ENCODE measurements at places on chromosomes 6 and 20.

GRCh38 chr20:52798124-52798523, 174.0 kb upstream of the TSHZ2 start:
- DNase-seq = no peak

DNA sequence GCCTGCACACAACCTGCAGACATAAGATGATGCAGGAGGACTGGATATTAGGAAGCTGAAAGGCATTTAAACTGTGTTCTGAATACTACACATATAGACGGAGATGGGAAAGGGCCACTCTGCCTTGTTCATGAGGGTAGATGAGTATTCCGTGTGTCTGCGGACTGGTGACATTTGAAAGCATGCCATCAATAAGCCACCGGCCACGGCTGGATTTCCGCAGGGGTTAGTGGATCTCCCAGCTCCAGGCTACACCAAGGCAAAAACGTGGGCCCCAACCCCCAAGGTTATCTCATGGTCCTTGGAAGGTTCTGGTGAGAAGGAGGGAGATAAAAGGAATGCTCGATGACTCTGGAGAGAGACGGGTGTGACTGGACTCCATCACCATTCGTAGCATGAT, 78.6 kb upstream of the THBS2 start:
- DNase-seq = no peak

DNA sequence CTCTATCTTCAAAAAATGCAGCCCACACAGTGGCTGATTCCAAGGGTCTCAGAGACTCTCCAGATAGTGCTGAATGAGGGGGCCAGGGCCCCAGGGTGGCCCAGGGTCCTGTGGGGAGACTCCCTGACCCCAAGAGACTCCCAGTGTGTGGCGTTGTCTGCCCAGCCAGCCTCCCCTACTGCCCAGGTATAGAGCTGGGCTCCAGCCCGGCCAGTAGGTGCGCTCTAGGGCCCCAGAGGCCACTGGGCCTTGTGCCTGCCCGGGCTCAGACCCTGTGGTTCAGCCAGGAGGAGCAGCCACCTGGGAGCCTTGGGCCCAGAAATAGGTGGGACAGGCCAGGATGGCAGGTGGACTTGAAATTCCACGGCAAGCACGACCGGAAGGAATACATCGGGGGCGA, 30.3 kb upstream of the GATA5 start:
- no peak for DNase-seq

GRCh38 chr20:13147971-13148370, 73.1 kb upstream of the ISM1 start:
- no peak for DNase-seq

GRCh38 chr6:2215342-2215741, 30.1 kb downstream of the GMDS start:
- no peak for DNase-seq

GRCh38 chr20:45510242-45510862, 5.1 kb downstream of the SPINT3 start:
- DNase-seq = peak; percentile 25

DNA sequence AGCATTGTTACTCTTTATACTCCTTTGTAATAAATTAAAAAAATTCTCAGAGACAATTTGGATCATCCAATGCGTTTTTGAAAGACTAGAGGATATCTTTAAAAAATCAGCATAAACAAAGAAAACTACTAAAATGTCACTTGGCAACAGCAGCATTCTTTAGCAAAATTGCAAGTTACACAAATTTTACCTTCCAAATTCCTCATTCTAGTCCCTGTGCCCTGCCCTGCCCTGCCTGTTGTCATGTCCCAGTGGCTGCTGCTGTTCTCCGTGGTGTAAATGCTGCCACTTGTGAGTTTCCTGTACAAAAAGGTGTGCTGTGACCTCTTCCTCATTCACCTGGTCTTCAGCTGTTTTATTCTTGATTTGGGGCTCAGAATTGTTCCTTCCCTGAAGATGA, 83.2 kb downstream of the CDC5L start:
- DNase-seq = no peak

- peak; percentile 31 for DNase-seq
Measured at GRCh38 chr6:146984251-146984924, 219.8 kb upstream of the STXBP5 start.

DNA sequence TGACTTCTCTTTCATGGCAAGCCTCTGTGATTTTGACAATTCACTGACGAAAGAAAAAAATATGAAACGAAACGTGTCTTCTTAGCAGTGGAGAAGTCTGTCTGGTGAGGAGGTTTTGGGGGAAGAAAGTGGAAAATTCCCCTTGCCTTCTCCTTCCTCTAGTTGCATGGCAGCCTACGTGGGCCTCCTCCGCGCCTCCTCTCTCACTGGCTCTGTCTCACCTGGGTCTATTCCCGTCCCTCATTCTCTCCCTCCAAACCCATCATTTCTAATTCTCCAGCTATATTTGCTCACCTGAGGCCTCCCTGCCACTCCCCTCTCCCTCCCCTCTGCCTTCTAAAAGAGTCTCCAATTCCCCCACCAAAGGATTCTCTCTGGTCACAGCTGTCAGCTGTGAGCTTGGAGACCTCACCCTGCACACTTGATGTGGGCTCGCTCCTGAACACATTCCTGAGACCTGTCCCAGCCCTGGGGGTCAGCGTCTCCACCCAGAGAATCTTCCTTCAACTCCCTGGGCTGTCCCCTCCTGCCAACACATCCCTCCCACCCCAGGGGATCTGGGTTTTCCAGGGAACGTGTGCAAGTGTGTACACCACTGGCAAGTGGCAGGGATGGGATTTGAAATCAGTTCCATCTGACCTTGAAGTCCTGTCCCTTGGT, 159.6 kb upstream of the PMEPA1 start:
- DNase-seq = no peak

GRCh38 chr6:32842690-32843089, 1.2 kb downstream of the PSMB8 start:
- no peak for DNase-seq

DNA sequence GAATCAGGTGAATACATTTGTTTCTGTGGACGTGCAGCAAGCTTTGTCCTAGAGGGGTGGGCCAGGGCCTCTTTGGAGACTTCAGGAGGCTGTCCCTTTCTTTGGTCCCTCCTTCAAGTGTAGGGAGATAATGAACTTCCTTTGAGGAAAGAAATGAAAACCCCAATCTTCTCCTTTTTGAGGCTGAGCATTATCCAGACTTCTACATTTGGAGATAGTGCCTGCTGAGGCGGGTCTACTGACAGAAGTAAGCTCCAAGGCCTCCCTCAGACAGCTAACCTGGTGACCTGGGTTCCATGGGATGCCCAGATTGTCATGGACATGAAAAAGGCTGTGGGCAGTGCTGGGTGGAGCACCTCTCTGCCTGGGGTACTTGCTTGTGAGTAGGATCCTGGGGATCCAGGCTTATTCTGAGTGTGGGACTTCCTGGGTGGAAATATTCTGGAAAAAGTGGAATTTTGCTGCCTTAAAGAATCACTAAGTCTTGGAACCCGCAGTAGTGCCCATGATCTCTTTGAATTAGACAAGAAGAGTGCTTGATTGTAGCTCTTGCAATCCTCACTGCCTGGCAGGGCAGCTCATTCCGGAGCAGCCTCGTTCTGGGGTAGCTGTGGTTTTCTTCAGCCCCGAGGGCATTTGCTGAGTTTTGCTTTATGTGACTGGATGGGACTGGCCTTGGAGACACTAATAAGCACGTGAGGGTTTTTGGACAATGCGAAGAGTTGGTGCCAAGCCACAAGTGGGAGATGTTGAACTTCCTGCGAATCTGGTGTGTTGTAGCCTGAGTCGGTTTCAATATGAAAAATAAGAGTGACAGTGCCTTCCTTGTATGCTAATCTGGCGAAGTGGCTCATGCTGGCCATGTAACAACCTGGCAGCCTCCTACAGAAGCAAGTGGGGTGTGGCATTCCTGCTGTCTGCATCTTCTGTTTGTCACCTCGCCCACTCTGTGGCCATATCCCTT, 28.1 kb downstream of the SNRNP48 start:
- peak; percentile 97 for DNase-seq

GRCh38 chr6:77292564-77293546, 170.4 kb downstream of the HTR1B start:
- peak; percentile 91 for DNase-seq

GRCh38 chr6:64010666-64011065, 375.1 kb downstream of the PHF3 start:
- DNase-seq = no peak

- no peak for DNase-seq
Measured at GRCh38 chr6:132228894-132229293, 172.4 kb downstream of the MOXD1 start.

DNA sequence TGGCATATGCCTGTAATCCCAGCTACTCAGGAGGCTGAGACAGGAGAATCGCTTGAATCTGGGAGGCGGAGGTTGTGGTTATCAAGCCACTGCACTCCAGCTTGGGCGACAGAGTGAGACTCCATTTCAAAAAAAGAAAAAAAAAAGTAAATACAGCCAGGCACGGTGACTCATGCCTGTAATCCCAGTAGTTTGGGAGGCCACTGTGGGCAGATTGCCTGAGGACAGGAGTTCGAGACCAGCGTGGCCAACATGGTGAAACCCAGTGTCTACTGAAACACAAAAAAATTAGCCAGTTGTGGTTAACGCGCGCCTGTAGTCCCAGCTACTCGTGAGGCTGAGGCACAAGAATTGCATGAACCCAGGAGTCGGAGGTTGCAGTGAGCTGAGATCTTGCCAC, 1.5 kb upstream of the NINL start:
- DNase-seq = no peak

- peak; percentile 71 for DNase-seq
Measured at GRCh38 chr6:89927791-89928550, 33.7 kb downstream of the GJA10 start.

GRCh38 chr20:62603907-62604785, 38.2 kb upstream of the SLCO4A1 start:
- no peak for DNase-seq

DNA sequence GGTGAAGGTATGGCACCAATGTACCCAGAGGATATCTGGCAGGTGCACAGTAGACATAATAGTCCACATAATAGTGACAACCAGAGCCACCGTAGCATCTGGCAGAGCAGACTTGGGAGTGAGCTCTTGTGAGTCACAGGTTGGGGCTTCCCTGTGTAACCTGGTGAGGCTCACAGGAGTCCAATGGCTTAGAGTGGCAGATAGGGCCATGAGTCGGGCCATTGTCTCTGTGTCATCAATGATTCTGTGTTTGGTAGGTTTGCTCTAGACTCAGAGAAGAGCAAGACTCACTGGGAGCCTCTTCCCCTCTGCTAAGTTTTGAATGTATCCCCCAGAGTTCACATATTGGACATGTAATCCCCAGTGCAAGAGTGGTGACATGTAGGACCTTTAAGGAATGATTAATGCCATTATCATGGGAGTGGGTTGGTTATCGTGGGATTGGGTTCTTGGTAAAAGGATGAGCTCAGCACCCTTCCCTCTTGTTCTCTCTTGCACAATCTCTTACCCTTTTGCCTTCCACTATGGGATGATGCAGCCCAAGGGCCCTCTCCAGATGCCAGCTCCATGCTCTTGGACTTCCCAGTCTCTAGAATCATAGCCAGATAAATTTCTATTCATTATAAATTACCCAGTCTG, 22.6 kb upstream of the SIRPA start:
- DNase-seq = no peak

GRCh38 chr20:33400812-33401183, 521 bp downstream of the CDK5RAP1 start:
- DNase-seq = no peak

GRCh38 chr6:84663866-84664265, 100.5 kb downstream of the TBX18 start:
- no peak for DNase-seq

- DNase-seq = no peak
Measured at GRCh38 chr20:57751411-57751810, 41.6 kb upstream of the PMEPA1 start.

- DNase-seq = peak; percentile 63
Measured at GRCh38 chr6:19413323-19413722, 423.8 kb upstream of the ID4 start.

- peak; percentile 71 for DNase-seq
Measured at GRCh38 chr20:45336530-45337366, 11.5 kb downstream of the SDC4 start.

DNA sequence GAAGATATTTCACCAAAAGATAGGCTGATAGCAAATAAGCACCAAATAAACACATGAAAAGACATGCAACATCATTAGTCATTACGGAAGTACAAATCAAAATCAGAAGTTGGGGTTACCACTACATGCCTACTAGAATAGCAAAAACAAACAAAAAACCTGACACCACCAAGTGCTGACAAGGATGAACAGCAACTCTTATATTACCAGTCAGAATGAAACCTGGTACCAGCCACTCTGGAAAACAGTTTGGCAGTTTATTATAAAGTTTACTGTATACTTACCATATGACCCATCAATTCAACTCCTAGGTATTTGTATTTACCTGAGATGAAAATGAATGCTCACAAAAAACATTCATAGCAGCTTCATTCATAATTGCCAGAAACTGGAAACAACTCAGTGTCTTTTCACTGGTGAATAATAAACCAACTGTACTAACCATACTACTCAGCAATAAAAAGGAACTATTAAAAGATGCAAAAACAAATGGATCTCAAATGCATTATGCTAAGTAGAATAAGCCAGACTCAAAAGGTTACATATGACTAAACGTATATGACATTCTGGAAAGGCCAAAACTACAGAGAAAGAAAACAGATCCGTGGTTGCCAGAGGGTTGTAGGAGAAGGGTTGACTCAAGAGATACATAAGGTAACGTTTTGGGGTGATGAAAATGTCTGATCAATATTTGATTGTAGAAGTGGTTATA, 33.0 kb downstream of the NUP153 start:
- DNase-seq = no peak

- peak; percentile 70 for DNase-seq
Measured at GRCh38 chr6:36386495-36387439, 702 bp downstream of the ETV7 start.

DNA sequence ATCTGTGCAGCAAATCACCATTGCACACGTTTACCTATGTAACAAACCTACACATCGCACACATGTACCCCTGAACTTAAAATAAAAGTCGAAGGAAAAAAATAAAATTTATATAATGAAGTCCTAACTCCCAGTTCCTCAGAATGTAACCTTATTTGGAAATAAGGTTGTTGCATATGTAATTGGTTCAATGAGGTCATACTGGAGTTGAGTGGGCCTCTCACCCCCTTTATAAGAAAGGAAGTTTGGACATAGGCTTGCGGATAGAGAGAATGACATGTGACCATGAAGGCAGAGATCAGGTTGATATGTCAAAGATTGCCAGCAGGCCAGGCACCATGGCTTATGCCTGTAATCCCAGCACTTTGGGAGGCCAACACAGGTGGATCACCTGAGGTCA, 16.1 kb upstream of the ZBTB22 start:
- no peak for DNase-seq

- no peak for DNase-seq
Measured at GRCh38 chr6:137146206-137146605, 27.2 kb downstream of the IL22RA2 start.

GRCh38 chr20:17507032-17507431, 24.1 kb downstream of the BFSP1 start:
- DNase-seq = no peak

GRCh38 chr6:27866357-27867050, 45.7 kb downstream of the OR2B2 start:
- DNase-seq = peak; percentile 73

DNA sequence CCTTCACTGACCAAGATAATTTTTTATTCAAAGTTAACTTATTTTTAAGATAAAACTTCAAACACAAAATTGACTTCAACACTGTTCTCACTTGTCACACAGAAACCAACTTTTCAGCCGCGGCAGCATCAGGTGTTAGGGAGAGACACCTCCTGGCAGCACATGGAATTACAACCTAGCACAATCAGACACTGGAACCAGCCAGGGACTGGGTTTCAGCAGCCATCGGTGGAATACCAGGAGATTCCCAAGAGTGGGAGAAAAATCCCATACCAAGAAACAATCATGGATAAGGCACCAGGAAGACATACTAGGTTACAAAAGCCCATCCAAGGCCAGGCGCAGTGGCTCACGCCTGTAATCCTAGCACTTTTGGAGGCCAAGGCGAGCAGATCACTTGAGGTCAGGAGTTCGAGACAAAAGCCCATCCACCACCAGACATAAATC, 70.0 kb downstream of the SNX5 start:
- peak; percentile 84 for DNase-seq
